ENCODE measurements at places on chromosomes 11 and 22.

- DNase-seq: peak; percentile 72
These were observed 16.2 kb upstream of the SHANK3 start for GRCh38 chr22:50656122-50657070.

- DNase-seq: no peak
These were observed 107.2 kb downstream of the MPPED2 start for GRCh38 chr11:30478923-30479322.

DNA sequence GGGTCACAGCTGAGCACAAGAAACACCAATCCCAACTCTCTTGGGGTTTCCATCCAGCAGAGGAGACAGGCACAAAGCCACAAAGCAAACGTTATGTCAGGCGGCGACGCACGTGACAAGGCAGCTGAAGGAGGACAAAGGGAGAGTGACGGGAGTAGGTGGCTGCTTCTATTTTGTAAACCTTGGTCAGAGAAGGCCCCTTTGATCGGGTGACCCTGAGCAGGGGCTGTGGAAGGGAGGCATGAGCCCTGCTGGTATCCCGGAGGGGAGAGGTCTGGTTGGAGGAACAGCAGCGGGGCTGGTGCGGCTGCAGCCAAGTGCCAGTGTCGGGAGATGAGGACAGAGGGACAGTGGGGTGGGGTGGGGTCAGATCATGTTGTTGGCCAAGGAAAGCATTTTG, 17.3 kb upstream of the RFPL3 start:
- DNase-seq: no peak

DNA sequence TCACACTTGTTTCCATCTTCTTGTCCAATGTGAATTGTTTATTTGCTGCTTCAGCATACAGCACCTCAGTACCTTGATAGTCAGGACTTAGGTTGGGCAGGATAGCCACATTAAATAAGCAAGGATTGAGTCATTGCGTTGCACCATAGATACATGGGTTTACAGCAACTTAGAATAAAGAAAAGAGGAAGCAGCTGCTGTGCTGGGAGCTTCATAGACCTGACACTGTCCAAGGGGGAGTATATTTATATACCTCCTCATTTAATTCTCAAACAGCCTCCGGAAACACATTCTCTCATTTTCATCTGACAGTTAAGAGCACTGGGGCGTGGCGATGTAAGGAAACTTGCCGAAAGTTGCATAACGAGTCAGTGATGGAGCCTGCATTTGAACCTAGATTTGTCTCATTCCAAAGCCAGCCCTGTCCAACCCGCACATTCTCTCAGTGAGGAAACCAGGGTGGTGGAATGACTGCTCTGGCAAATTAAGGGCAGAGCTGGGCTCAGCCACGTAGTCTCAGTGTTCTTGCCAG, 42.2 kb downstream of the UBASH3B start:
- DNase-seq: peak; percentile 69

DNA sequence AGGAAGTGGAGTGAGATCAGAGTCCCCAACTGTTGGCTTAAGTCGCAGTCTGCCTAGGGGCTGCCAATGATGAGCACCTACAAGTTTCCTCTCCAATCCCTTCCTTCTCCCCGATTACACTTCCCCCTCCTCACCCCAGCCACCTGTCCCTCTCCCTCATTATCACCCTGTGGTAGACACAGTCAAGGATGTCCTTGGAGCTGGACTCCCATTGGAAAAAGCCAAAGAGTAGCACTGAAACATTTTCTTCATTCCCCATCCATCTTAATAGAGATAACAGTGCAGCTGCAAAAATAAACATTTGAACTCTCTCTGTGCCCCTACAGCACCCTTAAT, 146.2 kb downstream of the DBX1 start:
- no peak for DNase-seq

Data from fibroblast of skin of right quadriceps (primary cell).